ENCODE measurements at places on chromosomes 3 and 15.

- DNase-seq: no peak
Observed at GRCh38 chr15:62306851-62307504, 141.9 kb upstream of the C2CD4B start.

DNA sequence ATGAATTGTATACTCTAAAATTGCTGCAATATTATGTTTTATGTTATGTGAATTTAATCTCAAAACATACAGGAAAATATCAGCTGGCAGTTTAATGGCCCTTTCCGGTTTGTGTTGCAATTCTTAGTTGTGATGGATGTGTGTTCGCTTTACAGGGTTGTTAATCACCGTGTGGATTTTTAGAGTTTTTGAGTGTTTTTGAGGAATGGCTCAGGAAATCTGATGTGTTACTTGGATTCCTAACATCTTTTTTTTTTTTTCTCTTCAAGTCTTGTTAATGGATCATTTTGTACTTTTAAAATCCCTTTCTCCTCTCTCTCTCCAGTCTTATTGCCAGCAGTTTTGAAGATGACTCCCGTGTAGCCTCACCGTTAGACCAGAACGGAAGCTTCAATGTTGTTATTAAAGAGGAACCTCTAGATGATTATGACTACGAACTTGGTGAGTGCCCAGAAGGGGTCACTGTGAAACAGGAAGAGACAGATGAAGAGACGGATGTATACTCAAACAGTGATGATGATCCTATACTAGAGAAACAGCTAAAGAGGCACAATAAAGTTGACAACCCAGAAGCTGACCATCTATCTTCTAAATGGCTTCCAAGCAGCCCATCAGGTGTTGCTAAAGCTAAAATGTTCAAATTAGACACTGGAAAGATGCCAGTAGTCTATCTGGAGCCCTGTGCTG lies 35.7 kb downstream of the MGA start:
- no peak for DNase-seq

- DNase-seq: no peak
Observed at GRCh38 chr15:70067011-70067410, 30.7 kb downstream of the TLE3 start.

DNA sequence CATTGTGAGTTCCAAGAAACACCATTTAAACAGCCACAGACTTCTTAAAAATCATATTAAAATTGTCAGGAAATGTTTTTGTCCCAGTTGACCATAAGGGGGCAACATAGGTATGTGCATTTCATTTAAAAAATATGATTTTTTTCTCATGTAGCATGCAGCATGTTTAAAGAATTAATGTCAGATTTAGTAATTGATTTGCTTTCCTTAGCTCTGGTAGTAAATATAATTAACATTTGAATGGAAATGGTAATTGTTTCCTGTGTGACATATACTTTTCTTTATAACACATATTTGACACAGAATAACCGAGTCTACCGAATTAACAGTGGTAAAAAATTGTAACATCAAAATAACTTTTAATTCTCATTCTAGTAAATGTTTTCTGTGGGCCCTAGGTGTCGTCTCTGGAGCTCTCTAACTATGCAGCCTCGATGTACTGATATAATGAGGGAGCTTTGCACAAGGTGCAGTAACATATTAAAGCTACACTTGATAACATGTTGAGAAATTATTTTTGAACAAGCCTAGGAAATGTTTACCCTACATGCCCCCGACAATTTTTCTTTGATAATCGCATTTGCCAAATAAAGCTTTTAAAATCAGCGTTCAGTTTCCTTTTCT lies 34.9 kb downstream of the NXPE3 start:
- DNase-seq: no peak

- DNase-seq: no peak
Observed at GRCh38 chr3:35648347-35648746, 9.0 kb downstream of the ARPP21 start.
